Activated CD4-positive, alpha-beta T cell treated with anti-CD3 and anti-CD28 coated beads for 1 hour (primary cell): ENCODE measurements at places on chromosomes 16 and 17.
A peak's percentile ranks its signal among the peaks of the same experiment; 100 is the strongest.

GRCh38 chr17:63430223-63430622, 15.9 kb downstream of the CYB561 start:
- DNase-seq: no peak

- no peak for DNase-seq
Measured at GRCh38 chr17:71217769-71218168, 903.1 kb upstream of the SOX9 start.

DNA sequence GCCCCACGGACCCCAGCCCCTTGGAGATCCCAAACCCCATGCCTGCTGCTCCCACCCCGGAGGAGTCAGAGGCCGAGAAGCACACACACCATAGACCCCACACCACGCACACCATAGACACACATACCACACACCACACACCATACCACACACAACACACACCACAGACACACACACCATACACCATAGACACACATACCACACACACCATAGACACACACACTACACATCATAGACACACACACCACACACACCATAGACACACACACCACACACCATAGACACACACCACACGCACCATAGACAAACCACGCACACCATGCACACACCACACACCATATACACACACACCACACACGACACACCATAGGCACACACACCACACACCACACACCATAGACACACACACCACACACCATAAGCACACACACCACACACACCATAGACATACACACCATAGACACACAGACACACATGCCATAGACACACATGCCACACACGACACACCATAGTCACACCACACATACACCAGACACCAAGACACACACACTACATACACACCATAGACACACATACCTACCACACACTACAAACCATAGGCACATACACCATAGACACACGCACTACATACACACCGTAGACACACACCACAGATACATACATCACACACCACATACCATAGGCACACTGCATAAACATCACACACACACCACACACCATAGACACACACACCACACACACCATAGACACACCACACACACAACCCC, 11.3 kb downstream of the TBC1D16 start:
- no peak for DNase-seq

DNA sequence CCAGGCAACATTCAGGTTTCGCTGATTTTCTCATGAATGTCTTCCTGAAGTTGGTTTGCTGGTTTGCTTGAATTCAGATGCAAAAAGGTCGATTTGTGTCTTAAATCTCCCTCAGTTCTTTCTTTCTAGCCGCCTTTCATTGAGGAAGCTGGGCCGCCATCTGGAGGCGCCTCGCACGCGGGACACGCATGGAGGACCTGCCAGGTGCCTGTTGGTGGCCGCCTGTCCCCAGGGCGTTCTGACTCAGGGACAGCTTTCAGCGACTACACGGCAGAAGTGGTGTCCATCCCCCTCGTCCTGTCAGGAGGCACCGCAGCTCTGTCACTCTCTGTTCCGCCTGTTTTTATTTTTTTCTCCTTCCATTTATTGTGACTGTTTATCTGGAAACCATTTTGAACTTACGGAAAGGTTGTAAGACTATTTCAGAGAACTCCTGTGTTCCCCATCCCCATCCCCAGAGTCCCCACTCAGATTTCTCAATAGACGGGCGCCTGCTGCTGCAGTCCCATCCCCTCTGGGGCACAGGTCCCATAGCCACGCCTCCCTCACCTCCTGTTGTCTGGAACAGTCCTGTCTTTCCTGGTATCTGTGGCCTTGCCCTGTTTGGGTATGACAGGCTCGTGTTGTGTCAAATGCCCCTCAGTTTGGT, 33.2 kb downstream of the COX4I1 start:
- no peak for DNase-seq

GRCh38 chr16:49499869-49500610, 126.4 kb downstream of the C16orf78 start:
- no peak for DNase-seq

- DNase-seq: no peak
Measured at GRCh38 chr17:44780161-44780560, 21.4 kb downstream of the ADAM11 start.

DNA sequence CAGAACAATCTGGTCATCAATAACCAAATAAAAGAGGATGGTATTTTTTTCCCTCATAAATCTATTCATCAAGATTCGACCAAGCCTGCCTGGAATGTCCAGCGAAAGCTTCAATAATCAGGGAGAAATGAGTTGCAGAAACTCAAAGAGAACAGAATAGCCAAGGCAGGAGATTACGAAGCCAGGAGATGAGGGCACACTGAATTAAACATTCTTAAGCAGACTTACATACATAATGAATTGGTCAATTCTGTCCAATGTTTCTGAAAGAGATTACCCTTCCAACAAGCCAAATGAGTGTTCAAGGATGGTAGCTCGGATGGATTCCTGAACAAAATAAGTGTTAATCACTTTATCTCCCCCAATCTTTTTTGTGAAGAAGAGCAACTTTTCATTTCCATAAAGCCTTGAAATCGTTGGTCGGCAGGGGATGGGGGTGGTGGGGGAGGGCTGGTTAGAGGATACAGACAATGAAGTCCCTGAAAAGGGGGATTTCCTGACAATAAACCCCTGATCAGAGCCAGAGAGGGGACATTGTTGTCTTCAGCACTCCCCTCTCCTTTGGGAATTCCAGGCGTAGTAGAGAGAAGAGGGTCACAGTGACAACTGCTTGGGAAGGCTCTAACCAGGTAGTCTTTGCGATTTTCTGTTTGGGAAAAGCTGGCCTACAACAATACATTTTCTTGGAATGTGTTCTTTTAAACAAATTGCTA, 20.7 kb downstream of the TOX3 start:
- DNase-seq: no peak

DNA sequence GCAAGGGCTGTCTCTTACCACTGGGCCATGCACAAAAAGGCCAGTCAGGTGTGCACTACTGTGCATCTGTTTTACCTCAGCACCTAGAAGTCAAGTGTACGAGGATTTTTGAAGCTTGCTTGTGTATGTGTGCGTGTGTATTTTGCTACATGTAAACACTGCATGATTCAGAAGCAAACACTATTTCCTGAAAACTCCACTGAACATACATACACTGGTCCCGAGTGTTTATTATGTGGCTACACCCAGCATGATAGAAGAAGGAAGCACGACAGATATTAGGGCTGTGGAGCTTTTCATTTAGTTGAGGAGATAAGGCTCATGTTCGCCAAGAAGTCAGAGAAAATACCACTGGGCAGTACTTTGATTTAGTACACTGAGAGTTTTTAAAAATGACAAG, 89.2 kb downstream of the ZZEF1 start:
- no peak for DNase-seq

- no peak for DNase-seq
Measured at GRCh38 chr16:67825119-67825518, 17.0 kb upstream of the THAP11 start.

- peak; percentile 88 for DNase-seq
Measured at GRCh38 chr16:88706229-88706964, at the start of the genes CTU2 and RNF166. Gene CTU2, plus strand, starts transcription at chr16:88706503. Its CDS starts 28 bp downstream, at chr16:88706531. Gene RNF166, minus strand, starts transcription at chr16:88706408. Its CDS starts 83 bp downstream, at chr16:88706325.
